ENCODE measurements at places on chromosomes 5 and 9. TPM values are rescaled to one million over a fixed set of nuclear protein-coding genes. Genes with fewer than 3 reads are reported as not detected.

- H3K27me3 ChIP-seq: no peaks in the 10 kb centered on the region
- H3K27ac ChIP-seq: no peak overlapping the region
- H3K4me3 ChIP-seq: no peak overlapping the region
- no peaks in the 10 kb centered on the region for H3K4me1 ChIP-seq
These were observed 244.8 kb downstream of the MPDZ start for GRCh38 chr9:13034694-13035002.

- H3K36me3 ChIP-seq: no peaks in the 10 kb centered on the region
- no peaks in the 10 kb centered on the region for H3K4me1 ChIP-seq
- no peak overlapping the region for H3K27ac ChIP-seq
- H3K27me3 ChIP-seq: no peaks in the 10 kb centered on the region
- DNase-seq: no peak
- H3K4me3 ChIP-seq: no peak overlapping the region
These were observed 41.4 kb upstream of the DNAH5 start for GRCh38 chr5:13985731-13986418.

DNA sequence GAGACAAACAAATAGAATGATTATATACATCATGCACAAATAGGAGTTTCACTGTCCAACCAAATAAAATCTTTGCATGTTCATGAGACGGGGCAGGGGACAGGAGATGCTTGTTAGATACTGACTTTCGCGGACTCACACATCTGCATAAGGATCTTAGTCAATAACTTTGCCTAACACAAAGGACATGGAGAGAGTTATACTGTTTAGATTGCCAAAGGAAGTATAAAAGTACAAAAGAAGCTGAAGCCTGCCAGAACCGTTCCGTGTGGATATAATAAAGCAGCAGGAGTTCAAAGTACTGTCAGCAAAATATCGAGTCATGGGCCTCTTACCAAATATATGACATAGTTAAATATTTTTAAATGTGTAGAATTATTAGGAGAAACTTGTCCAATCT is 1148.4 kb downstream of the EFNA5 start:
- no peaks in the 10 kb centered on the region for H3K27me3 ChIP-seq
- no peak overlapping the region for H3K4me3 ChIP-seq
- no peak for DNase-seq
- no peaks in the 10 kb centered on the region for H3K36me3 ChIP-seq

- no peak overlapping the region for H3K4me3 ChIP-seq
- no peak for DNase-seq
- H3K27ac ChIP-seq: no peak overlapping the region
These were observed 137.5 kb upstream of the DAP start for GRCh38 chr5:10898514-10898913.

- H3K4me3 ChIP-seq: no peak overlapping the region
- peaks cover 17% of the 10 kb centered on the region for H3K36me3 ChIP-seq
- H3K27ac ChIP-seq: no peak overlapping the region
These were observed 8.6 kb downstream of the MFAP3 start for GRCh38 chr5:154047324-154047723.

The CDKN2B-AS1 gene
- 2.5 TPM for total RNA-seq

- H3K36me3 ChIP-seq: no peaks in the 10 kb centered on the region
- no peak overlapping the region for H3K27ac ChIP-seq
- H3K4me3 ChIP-seq: no peak overlapping the region
These were observed 26.0 kb upstream of the GRIN3A start for GRCh38 chr9:101764472-101764871.

All from B cell (primary cell).